ENCODE measurements at places on chromosomes 2 and 18.

- no peak for DNase-seq
These were observed 141.3 kb downstream of the PXDN start for GRCh38 chr2:1603059-1603458.

GRCh38 chr2:169637620-169638019 is 53.5 kb downstream of the PPIG start:
- no peak for DNase-seq

DNA sequence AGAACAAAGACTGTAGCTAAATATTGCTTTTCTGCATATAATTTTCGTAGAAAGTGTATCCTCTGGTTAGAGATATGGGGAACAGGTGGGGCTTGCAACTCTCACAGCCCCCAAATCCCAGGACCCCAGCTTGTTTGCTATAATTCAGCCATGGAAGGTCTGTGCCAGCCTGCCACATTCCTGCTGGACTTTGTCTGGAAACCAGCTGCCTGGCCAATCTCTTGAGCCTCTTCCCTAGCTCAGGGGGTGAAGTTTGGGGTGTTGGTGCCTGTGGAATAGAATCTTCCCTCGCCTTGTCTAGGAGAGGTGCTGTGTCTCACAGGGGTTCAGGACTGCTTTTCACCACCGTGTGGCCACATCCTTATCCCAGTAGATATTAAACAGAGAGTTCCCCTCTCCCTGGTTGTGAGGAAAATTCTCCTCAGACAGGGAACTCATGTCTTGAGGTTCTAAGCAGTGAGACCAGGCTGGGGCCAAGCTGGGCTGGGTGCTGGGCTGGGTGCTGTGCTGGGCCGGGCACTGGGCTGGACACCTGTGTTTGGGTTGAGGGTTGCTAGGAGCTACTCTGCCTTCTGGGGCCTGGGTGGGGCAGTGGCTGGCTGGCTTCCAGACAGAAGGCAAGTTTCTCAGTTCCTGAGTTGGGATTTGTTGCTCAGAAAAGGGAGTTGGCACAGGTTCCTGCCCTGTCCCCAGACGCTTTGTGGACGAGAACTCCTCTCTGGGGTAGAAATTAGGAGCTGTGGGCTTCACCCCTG is 12.3 kb downstream of the TOGARAM2 start:
- no peak for DNase-seq

GRCh38 chr18:74248189-74248588 is 43.6 kb downstream of the CYB5A start:
- DNase-seq = no peak

DNA sequence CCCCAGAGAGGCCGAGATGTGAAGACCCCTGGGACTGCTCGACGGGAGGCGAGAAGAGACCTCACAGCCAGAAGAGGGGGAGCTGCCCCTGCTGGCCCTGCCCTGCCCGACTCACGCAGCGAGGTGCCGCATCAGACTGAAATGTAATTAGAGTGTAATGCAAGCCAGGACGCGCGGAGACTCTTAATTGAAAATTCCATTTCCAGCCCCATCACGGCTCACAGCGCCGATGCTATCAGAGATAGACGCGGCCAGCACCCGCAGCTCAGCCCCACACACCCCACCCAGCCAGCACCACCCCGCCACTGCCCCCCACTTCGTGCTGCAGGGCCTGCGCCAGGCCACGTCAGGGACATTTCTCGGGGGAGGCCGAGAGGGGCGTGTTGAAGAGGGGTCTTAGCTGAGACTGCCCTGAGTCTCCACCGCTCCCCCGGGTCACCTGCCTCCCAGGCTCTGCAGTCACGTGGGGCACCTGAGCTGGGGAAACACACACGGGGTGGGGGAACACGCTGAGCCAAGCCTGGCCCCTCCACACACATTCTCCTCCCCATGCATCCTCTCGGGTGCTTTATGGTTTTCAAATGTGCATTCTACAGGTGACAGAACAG is 78.1 kb downstream of the TEX51 start:
- no peak for DNase-seq

GRCh38 chr2:181066333-181066732 is 85.9 kb downstream of the UBE2E3 start:
- DNase-seq = no peak

- no peak for DNase-seq
These were observed 107.9 kb downstream of the PTGR3 start for GRCh38 chr18:75100832-75101630.

DNA sequence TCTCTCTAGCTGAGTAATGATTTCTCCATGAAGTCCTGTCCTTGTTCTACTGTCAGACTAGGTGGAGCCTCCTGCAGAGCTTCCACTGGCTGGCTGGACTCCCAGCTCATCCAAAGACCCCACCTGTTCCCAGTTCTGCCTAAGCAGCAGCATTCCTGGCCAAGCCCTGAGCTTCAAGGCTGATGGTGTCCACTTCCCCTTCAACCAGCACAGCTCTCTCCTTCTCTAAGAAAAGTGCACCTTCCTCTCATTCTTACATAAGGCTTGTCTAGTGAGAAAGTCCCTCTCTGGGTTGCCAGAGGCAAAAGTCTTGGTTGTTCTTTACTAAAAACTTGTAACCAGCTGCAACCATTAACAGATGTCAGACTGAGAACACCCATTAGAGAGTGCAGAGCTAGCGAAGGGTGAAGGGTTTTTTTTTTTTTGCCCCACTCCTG is 58.9 kb downstream of the CXCR4 start:
- no peak for DNase-seq

- no peak for DNase-seq
These were observed 58.0 kb downstream of the LRRFIP1 start for GRCh38 chr2:237685408-237685807.

- no peak for DNase-seq
These were observed 24.6 kb downstream of the GPR55 start for GRCh38 chr2:230900336-230900995.

DNA sequence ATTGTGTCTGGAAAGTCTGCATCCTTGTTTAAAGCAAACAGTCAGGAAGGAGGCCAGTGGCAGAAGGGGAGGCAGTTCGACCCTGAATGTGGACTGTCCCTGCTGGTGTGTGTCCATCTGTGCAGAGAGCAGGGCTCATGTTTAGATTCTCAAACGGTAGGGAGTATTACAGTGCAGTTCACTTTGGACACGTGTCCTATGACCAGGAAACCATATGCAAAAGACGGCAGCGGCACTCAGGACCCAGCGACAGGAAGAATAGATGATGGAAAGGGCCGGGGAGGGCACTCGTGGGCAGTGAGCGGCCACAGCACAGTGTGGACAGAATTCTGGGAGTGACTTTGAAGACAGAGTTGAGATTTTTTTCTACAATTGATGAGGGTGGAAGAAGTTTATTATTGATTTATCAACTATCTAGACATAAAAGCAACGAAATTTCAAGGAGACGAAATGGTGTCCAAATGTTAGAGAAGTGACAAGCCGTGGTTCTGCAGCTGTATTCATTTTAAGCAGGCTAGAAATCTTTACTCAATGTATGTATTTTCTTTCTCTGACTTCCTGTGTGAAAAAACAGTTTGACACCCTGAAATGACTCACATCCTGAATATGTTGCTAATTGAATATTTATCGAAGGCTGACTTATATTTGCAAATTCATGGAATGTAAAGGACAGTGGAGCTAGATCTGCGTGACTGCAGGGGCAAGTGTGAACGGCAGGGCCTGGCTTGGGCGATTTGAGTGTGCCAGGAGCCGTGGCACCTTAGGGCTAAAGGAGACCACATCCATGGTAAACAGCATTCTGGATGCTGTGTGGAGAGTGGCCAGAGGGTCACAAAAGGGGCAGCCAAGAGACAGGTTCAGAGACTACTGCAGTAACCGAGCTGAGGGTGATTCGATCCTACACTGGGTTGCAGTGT is 214.2 kb downstream of the PTGR3 start:
- no peak for DNase-seq

GRCh38 chr18:50675043-50675442 is 115.2 kb downstream of the MAPK4 start:
- DNase-seq = no peak

DNA sequence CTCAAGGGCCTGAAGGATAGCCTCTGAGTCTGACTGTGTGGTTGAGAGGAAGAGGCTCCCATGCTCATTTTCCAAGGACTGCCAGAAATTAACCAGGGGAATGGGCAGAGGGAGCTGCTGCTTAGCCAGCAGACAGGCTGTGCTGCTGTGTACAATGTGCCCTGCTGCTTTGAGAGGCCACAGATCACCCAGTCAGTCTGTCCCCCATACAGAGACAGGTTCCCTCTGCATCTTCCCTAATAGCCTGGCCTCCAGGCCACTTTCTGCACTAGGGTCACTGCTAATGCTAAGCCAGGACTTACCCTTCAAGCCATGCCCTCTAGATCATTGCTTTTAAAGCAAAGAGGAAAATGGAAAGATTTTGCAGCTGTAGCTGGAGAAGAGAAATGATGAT is 341.1 kb downstream of the CYRIA start:
- DNase-seq = no peak

DNA sequence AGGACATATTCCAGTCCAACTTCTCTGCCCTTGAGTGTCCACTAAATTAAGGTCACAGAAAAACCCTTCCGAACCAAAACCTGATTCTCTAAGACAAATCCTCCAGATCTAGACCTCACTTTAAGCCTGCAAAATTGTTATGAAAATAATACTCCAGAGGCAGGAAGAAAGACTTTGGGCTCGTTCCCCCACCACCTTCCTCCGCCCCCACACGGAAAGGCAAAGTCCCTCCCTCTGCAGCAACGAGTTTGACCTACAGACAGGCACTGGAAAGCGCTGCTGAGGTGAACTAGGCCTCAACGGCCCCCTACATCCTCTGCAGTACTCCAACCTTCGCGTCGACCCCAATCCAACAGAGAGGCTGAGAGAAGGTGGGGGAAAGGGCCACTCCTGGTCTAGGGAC is 808 bp downstream of the ATP5MC3 start:
- no peak for DNase-seq

DNA sequence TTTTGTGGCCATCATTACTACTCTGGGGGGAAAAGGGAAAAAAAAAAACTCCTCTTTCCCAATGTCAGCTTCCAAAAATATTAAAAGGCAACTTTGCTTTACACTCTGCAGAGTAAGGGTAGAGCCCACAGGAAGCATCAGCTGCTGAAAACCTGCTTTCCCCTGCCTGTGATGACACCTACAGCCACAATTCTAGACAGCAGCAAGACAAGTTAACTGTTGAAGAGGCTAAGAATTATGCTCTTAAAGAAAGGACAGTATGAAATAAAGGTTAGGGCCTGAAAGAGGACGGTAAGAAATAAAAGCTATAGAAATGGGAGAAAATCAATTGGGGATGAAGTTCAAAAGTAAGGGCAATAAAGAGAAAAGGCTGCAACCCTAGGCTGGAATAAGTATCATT is 3.0 kb downstream of the PDE11A start:
- DNase-seq = no peak

- no peak for DNase-seq
These were observed 231.9 kb downstream of the PLCL1 start for GRCh38 chr2:198036029-198036879.

GRCh38 chr2:12921321-12921720 is 204.6 kb downstream of the TRIB2 start:
- DNase-seq = no peak

DNA sequence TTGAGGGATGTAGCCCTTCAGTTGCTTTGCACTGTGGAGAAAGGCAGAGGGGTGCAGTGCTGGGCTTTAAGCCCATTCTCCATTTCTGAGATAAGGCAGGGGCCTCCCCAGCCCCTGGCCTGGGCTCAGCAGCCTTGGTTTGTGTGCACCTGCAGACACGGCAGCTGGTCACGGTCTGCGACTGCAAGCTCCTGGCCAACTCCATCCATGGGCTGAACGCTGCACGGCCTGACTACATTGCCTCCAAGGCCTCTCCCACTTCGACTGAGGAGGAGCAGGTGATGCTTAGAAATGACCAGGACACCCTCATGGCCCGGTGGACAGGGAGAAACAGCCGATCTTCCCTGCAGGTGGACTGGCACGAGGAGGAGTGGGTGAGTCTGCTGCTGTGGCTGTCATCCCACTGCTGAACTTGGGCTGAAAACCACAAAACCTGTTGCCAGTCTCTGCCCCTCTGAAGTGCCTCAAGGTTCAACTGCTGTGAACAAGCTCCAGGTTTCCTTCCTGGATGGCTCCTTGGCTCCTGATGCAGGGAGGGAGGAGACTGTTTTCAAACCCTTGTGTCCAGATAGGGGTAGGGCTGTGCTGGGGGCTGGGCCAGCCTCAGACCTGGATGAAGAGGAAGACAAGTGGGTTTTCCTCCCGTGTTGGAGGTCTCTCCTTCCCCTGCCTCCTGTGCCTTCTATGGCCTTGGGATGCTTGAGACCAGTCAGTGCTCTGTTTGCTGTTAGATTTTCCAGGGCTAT is 54.0 kb downstream of the COA5 start:
- DNase-seq = no peak

DNA sequence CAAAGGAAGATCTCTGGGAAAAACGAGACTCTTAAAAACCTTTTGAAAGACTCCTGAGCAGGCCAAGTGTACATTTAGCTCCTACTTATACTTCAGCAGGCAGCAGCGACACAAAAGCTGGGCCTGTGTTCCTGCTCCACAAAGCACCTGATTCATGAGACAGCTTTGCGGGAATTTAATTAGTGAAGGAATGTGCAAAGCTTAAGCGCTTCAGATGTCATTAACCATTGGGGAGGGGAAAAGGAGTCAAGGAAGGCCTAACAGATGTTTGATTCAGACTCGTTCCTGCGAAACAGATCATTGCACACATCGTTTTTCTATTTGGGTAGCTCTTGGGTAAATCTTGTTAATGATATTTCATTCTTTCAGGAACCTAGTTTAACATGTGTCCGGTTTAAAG is 125.9 kb downstream of the MAIP1 start:
- DNase-seq = no peak

DNA sequence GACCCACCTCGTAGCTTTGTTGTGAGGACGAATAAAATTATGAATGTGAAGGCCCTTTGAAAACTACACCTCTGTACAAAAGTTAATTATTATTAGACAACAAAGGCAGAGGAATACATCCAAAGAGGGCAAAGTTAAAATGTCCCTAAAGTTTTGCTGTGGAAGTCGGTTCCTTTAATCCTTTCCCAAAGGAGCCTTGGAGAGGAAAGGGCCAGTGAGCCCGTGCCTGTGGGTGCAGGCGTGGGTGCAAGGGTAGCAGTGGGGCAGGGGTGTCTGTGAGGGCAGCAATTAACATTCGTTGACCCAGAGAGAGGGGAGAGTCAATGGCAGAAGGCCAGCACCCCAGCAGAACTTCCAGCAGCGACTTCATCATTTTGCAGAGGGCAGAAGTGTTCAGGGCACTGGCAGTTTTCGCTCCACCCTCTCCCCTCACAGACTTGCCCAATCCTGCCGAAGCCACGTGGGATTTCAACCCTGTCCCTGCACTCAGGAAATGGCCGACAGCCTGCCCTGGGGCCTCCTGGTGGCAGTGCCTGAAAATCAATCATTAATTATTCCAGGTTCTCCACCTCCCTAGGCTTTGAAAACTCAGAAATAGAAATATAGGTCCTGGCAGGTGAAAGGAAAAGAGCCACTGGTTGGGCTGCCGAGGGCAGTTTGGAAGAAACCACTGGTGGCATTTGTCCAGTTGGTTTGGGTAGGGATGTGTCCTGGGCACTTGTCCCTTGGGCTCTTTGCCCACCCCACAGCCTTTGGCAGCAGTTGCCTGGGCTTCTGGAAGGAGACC is 4.2 kb upstream of the PAX8 start:
- DNase-seq = no peak

GRCh38 chr2:214103276-214104001 is 307.4 kb upstream of the VWC2L start:
- DNase-seq = no peak
